Ovary (tissue), 10 donors: ENCODE measurements at places on chromosomes 1 and 21.
A peak's percentile ranks its signal among the peaks of the same experiment; 100 is the strongest.

DNA sequence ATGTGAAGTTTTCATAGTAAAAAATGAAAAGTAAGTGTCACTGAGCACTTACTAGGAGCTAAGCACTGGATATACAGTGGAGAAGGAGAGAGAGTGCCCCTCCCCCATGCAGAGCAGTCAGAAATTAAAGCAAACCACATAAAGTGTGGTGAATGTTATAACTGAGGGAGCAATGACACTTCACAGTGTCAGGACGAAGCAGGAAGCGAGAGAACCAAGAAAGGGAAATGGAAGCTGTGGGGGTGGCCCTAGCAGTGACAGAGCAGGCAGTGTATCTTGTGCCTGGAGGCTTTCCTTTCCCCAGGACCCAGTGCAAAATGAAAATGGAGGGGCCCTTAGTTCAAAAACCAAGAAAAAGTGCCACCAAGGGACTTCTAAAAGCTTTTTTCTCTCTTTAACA is 21.5 kb upstream of the RCAN3 start:
- DNase-seq: no peak

GRCh38 chr1:228001738-228002535 is 4.9 kb upstream of the WNT3A start:
- no peak for DNase-seq

GRCh38 chr21:44052071-44052829 is 40.1 kb downstream of the TRAPPC10 start:
- DNase-seq: no peak

- DNase-seq: peak; percentile 86
Observed at GRCh38 chr1:25875154-25875855, at the start of gene PAQR7. Gene PAQR7 (minus strand): TSS chr1:25875708. CDS start chr1:25863839, 11,869 bp downstream.

- DNase-seq: no peak
Observed at GRCh38 chr21:38909109-38909508, 103.4 kb downstream of the ETS2 start.

GRCh38 chr1:61138921-61139774 is 56.8 kb downstream of the NFIA start:
- no peak for DNase-seq

GRCh38 chr1:157388057-157388456 is 164.3 kb downstream of the FCRL5 start:
- DNase-seq: no peak

- DNase-seq: no peak
Observed at GRCh38 chr1:115190540-115191170, 101.4 kb upstream of the TSPAN2 start.

DNA sequence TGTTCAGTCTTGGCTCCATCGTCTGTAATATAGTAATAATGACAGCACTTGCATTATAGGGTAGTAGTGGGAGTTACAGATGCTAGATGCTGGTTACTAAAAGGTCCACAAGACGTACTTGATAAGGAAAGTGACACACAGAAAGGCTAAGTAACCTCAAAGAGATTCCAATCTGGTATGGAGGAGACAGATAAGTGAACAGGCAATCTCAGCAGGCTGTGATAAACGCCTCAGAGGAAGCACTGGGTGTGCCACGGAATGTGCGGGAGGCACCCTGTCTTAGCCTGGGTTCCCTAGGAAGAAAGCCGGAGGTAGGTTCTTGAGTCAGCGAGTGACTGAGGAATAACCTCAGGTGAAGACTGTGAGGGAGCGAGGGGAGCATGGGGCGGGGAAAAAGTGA is 4.6 kb upstream of the CTPS1 start:
- no peak for DNase-seq

DNA sequence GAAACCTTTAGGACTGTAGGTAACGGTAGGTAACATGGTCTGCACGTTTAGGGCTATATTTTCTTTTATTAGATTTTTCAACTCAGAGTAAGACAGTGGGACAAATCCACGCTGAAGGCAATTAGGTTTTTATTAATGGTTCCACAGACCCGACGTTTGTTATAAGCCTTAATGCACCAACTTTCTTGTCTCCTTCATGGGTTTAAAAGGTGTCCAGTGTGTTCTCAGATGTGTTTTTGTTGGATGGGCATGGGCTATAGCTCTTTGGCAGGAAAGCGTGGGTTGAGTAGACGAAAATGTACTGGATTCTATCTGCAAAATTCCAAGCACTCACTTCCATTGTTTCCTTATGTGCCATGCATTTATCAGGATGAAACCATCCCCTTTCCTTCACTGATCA is 88.0 kb upstream of the SIM2 start:
- no peak for DNase-seq

GRCh38 chr21:45377325-45377709 is 27.6 kb upstream of the COL18A1 start:
- no peak for DNase-seq

- no peak for DNase-seq
Observed at GRCh38 chr1:67281244-67281643, 26.4 kb upstream of the IL12RB2 start.

- DNase-seq: no peak
Observed at GRCh38 chr1:202154766-202155477, 5.5 kb downstream of the PTPN7 start.

- no peak for DNase-seq
Observed at GRCh38 chr1:20443703-20444586, 42.1 kb downstream of the CAMK2N1 start.

DNA sequence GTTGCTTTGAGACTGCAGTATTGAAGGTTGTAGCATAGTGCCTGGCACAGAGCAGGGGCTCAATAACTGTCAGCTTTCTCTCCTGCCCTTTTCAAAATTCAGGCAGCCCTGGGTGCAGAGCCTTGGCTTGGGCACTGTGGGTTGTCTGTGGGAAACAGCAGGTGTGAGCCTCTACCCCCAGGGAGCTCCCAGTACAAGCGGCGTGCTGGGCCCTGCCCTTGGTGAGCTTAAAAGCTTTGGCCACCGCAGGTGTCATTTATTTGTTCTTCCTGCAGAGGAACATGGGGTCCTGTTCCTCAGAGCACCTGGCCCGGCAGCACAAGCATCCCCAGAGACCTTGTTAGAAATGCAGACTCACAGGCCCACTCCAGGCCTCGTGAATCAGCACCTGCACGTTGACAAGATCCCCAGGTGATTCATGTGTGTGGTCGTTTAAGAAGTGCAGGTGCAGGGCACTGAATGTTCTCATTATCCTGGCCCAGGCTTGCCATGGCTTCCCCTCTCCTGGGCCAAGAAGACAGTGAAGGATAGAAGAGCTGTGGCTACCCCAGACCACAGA is 29.9 kb upstream of the IGSF21 start:
- DNase-seq: no peak

- DNase-seq: no peak
Observed at GRCh38 chr1:24516506-24516905, 13.9 kb downstream of the RCAN3 start.

- DNase-seq: no peak
Observed at GRCh38 chr1:6249739-6250689, 6.0 kb downstream of the HES3 start.

DNA sequence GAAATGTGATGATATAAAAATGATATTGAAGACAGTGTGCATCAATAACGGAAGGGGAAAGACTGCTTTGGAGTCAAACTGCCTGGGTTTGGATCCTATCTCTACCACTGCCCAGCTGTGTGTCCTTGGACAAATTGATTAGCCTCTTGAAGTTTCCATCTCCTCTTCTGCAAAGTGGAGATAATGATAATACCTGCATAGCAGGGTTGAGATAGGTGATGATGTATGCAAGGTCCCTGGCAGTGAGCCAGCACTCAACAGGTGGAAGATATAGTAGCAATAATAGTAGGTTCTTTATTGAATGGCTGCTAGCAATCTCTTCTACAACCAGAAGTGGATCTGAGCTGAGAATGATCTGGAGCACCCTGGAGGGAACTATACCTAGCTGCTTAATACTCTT is 166.7 kb downstream of the MIS18A start:
- no peak for DNase-seq

GRCh38 chr1:185560760-185561159 is 173.4 kb upstream of the HMCN1 start:
- DNase-seq: no peak

GRCh38 chr1:150017206-150017750 is 6.8 kb upstream of the OTUD7B start:
- no peak for DNase-seq

DNA sequence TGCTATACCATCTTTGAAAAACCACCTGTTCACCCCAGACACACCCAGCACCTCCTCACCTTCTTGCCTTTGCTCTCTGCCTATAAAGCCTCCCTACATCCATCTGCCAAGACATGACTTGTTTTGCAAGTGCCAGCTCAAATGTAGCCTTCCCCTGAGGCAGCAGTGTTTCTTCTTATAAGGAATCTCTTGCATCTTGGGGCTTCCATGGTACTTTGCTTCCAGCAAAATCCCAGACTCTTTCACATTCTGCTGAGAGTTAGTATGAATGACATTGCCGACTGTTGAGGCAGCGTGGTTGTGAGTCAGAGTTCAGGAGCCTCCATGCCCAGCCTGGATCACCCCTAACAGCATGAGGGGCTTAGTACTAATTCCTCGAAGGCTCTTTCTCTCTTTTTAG is 217.4 kb upstream of the RUNX1 start:
- DNase-seq: no peak

DNA sequence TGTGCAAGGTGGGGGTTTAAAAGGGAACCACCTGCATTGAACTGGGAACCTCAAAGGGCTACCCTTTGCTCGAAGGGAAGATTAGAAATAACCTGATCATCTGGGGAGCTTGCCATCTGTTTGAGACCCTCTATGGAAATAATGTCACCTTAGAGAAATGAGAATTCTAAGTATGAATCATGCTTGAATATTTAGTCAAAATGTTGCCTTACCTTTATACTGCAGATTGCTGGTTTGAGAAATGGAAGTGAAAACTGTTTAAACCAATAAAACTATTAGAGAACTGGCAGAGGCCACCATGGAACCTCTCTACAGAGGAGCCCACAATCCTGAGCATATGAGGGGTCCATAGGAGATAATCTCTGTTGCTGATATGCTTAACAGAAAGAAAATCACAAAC is 131.2 kb upstream of the FAM78B start:
- no peak for DNase-seq

DNA sequence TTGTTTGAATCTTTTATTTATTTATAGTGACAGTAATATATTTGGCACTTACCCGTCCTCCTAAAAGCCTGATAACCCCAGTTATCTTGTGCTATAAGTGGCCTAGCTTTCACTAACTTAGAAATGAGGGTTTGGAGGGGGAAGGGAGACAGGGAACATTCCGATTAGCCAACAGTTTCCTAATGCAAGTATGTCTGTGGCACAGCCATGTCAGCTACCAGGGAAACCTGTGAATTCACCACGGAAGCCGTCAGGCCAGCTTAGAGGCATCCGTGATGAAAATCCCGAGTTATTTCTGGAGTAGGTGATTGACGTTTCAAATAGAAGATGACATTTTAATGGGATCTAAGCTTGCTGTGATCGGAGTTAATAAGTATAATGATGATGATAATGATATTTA is 39.4 kb upstream of the BCL10 start:
- no peak for DNase-seq

DNA sequence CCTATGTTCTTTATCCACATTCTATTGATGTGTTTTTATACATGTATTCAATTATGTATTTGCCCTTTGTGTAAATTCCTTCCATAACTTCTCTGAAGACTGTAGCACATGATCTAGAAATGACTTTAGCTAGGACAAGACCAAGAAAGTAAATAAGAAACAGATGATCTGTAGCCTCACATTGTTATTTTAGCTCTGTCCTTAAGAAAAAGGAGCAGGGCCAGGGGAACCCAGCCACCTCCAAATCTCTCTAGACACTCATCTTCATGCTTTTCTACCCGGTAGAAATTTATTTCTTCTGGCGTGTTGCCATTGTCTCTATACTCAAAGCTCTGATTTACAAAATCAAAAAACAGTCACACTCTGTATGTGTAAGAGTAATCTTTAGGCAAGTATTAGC is 27.1 kb downstream of the CDC7 start:
- DNase-seq: no peak
